ENCODE measurements at places on chromosomes 1 and 21.

DNA sequence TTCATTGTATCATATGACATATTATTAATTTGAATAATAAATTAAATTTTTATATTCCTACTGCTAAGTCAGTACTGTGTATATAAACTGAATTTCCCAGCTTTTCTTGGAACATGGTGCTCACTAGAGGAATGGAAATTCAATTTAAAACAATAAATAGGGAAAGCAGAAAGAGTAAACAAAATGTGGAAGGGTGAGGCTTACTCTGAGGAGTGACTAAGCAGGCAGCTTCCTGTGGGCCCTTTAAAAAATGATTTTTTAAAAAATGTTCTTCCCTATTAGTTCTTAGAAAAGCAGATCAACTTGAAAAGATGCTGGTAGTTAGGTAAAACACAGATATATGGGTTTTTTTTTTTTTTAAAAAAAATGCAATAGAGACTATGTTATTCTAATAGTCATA lies 49.5 kb upstream of the S1PR1 start:
- no peak for DNase-seq

- peak; percentile 17 for DNase-seq
These were observed 34.8 kb downstream of the CDCP2 start for GRCh38 chr1:54117815-54118563.

DNA sequence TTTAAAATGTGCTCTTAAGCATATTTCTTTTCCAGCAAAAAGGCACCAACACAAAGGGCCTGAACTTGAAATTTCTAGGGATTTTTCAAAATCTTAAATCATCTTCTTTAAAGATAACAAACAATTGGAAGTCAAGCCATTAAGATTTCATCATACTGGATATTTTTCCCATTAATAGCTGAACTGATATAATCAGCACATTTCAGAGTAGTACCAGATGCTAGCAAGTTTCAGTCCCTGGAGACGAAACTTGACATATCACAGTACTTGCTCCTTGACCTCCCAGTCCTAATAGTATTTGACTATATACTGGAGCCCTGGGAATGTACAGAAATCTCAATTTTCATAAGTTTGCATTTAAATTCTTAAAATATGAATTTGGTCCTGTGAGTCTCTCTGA lies 10.2 kb upstream of the CDC7 start:
- no peak for DNase-seq

DNA sequence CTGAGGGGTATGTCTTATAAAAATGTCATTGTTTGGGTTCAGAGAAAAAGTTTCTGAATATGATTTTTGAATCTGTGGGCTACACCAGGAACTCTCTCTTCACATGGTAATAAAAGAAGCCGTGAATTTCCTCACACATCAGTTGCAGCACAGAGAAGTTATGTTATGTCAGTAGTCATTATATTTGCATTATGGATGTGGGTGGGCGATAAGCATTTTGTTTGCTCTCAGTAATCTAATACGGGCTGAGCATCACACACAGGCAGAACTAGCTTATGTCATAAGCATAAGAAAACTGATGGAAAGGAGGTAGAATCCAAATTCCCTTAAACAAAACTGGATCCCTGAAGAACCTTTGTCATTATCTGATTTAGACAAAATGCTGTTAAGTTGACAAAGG lies 70.8 kb downstream of the PRDM2 start:
- no peak for DNase-seq

- no peak for DNase-seq
These were observed 51.7 kb downstream of the PCNT start for GRCh38 chr21:46375560-46376230.

DNA sequence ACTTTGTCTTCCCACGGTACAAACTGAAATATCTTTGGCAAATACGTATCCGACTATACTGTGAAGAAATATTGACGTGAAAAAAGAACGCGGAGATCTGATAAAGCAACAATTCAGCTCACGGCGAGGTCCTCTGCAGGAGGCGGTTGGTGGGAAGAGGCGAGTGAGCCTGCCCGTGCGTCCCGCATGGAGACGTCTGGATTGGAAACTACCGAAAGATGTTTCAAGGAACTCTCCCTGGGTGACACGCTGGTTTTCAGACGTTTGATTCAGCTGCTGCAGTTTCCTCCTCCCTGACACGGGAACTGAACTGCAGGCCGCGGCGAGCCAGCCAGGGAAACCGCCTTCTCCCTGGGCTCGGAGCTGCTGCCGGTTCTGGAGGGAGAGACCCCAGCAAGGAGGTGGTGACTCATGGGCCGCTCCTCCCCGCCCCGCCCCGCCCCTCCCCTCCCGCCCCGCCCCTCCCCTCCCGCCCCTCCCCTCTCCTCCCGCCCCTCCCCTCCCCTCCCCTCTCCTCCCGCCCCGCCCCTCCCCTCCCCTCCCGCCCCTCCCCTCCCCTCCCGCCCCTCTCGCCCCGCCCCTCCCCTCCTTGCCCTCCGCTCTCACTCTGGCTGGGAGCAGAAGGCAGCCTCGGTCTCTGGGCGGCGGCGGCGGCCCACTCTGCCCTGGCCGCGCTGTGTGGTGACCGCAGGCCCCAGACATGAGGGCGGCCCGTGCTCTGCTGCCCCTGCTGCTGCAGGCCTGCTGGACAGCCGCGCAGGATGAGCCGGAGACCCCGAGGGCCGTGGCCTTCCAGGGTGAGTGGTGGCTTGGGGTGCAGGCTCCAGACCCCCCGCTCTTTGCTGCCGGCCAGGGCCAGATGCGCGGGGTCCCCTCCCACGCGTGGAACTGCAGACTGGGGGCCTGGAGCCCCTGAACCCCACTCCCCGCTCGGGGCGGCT lies at the start of gene COL6A1:
TSS of gene COL6A1 (plus strand) at position 620 of the 941 bp plus-strand sequence. CDS start at position 701, 81 bp downstream.
- peak; percentile 50 for DNase-seq

DNA sequence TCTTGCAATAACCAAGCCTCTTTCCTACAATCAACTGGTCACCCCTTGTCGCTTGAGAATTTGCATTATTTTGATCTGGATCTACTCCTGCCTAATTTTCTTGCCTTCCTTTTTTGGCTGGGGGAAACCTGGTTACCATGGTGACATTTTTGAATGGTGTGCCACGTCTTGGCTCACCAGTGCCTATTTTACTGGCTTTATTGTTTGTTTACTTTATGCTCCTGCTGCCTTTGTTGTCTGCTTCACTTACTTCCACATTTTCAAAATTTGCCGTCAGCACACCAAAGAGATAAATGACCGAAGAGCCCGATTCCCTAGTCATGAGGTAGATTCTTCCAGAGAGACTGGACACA lies 743 bp downstream of the GPR52 start:
- no peak for DNase-seq

GRCh38 chr1:52599236-52599635 lies 2.9 kb upstream of the GPX7 start:
- DNase-seq: no peak

DNA sequence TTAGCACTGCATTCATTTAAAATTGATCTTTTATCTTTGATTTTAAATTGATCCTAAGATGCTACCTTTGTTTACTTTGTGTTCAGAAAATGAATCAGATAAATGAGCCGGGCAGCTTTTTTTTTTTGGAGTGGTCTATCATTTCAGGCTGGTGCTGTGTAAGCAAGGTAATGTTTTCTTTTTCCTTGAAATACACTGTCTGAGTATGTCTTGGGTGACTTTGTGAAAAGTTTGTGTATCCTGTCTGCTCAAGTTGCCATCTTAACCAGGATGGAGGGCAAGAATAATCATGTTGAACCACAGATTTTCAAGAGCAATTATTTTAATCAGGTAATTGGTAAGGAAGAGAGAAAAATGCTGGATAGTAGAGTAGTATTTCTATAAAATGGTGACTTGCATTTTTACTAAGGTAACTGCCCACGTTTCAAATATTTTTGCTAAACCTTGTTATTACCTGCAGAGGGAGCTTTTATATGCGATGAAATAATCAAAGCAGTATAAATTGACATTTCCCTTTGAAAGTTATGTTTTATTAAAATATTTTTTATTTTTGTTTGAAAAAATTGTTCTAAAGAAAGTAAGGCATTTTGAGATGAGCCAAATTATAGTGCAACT lies 11.1 kb downstream of the ADGRL2 start:
- no peak for DNase-seq

DNA sequence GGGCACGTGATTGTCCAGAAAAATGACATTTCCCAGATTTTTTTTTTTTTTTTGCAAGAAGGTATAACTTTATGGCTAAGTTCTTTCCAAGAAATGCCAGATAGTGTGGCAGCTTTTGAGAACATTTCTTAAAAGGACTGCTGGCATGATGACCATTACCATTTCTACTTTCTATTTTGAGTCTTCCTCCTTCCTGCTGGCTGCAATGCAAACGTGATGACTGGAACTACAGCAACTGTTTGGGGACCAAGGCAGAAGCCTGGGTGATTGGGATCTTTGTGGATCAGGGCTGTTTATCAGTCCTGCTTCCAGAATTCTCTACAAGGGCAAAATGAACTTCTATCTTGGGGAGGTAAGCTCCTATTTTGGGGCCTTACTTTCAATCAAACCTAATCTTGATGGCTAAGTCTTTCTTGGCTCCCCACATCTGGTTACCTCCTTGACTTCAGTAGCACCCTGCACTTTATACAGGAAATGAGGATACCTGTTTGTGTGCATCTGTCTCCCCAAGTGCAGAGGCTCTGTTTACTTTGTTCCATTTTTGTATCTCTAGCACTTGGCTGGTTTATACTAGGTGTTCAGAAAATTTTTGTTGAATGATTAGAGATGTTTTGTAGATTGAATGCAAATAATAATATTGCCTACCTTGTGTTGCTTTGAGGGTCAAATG lies 3.7 kb upstream of the DDX20 start:
- no peak for DNase-seq

GRCh38 chr21:37214952-37215351 lies 52.2 kb downstream of the VPS26C start:
- DNase-seq: no peak

DNA sequence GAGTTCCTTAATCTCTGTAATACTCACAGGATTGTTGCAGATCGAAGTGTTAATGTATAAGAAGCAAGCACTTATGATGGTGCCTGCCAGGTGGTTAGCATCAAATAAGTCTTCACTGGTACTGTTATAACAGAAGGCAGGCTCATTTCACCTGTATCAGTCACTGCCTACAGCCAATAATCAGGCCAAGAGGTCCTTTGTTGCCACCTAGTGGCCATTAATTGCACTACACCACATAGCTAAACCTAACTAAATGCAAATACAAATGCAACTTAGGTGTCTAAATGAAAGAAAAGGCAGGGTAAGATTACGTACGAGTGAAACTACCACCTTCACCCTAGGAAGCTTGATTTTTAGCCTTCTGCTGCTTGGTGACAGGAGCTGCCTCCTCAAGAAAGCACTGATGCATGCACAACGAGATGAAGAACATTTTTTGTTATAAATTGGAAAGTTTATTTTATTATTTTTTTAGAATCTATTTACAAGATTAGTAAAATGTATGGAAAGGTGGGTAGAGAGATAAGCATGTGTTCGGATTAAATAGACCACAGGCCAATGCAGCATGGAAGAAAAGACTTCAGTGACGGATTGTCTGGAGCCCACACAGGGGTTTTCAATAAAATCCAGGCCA lies 334.8 kb upstream of the CAMK1G start:
- DNase-seq: peak; percentile 45

- DNase-seq: no peak
These were observed 21.2 kb downstream of the MAST2 start for GRCh38 chr1:45824607-45825006.

DNA sequence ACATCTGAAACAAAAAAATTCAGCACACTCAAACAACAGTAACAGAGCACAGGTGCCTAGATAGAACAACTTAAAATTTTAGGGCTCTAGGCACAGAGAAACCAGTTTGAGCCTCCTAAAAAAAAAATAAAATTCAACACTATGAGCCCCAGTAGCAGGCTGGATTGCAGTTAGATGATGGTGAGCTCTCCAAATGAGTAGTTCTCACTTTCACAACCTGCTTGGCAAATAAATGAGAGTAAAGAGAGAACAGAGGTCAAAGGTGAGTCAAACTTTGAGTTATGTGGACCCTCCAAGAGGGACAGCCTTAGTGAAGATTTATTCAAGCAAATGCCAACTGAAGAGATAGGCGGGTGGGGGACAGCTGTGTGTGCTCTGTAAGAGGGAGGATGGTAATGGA lies 3.6 kb downstream of the BEND5 start:
- no peak for DNase-seq

DNA sequence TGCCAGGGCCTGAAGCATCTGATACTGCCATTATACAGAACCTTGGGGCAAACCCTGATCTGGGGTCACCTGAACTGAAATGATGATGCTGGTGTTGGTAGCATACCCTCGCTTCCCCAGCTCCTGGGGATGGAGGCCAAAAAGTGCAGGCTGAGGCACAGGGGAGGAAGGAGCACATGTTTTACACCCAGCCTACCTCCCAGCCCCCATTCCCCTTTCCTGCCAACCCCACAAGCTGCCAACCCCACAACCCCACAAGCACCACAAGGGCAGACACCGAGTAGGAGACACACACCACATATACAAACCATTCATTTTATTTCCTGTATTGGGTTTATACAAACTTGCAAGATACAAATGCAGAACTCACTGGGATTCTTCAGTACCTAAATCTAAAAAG lies 4.8 kb upstream of the GOLT1A start:
- no peak for DNase-seq

GRCh38 chr1:159247266-159247665 lies 42.6 kb downstream of the ACKR1 start:
- DNase-seq: no peak

GRCh38 chr1:248873409-248873992 lies 14.6 kb upstream of the ZNF692 start:
- peak; percentile 96 for DNase-seq

- DNase-seq: no peak
These were observed 7.7 kb upstream of the GNG4 start for GRCh38 chr1:235657269-235657668.

- no peak for DNase-seq
These were observed 9.7 kb upstream of the PTGS2 start for GRCh38 chr1:186689907-186690306.

GRCh38 chr1:117697220-117697781 lies 91.5 kb downstream of the TENT5C start:
- DNase-seq: no peak

DNA sequence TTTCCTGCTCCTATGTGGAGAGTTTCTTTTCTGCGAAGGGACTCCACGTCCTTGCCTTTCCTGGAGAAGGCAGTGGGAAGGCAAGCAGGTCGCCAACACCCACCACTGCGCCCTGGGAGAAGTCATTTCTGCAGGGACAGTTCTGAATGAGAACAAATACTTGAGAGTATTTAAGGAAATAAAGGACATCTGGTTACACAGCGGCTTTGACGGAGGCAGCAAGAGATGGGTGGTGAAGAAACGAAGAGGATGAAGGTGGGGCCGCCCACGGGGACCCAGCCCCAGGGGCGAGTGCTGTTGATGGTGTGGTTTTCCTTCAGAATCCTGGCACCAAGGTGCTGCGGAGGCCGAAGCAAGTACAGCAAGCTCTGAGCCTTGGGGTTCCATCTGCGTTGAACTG lies 75.5 kb downstream of the PSMG1 start:
- DNase-seq: no peak

DNA sequence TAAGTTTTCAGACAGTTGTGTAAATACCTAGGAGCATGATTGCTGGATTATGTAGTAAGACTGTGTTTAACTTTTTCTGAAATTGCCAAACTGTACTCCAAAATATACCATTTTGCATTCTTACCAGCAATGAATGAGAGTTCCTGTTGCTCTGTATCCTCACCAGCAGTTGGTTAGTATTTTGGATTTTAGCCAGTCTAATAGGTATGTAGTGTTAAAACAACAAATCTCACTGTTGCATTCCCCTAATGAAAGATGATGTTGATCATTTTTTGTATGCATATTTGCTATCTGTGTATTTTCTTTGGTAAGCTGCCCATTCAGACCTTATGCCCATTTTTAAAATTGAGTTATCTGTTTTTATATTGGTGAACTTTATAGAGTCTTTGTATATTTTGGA lies 89.9 kb downstream of the RASAL2 start:
- DNase-seq: no peak
